ENCODE measurements at places on chromosomes 16 and 17. TPM values are rescaled to one million over a fixed set of nuclear protein-coding genes. Genes with fewer than 3 reads are reported as not detected.

GRCh38 chr16:56387396-56387795, 37.9 kb downstream of the AMFR start:
- no peaks in the 10 kb centered on the region for H3K27me3 ChIP-seq
- H3K27ac ChIP-seq, result no peak overlapping the region
- DNase-seq, result no peak
- no peak overlapping the region for H3K4me3 ChIP-seq
- peaks cover 27% of the 10 kb centered on the region for H3K4me1 ChIP-seq
- peaks cover 81% of the 10 kb centered on the region for H3K36me3 ChIP-seq

The TSPAN10 gene
- total RNA-seq, result 2.1 TPM

- no peak overlapping the region for H3K27ac ChIP-seq
- no peak for DNase-seq
- H3K4me1 ChIP-seq, result no peaks in the 10 kb centered on the region
- H3K36me3 ChIP-seq, result no peaks in the 10 kb centered on the region
Observed at GRCh38 chr16:77868478-77868877, 80.1 kb downstream of the VAT1L start.

- H3K27me3 ChIP-seq, result no peaks in the 10 kb centered on the region
- H3K4me3 ChIP-seq, result no peak overlapping the region
- H3K27ac ChIP-seq, result no peak overlapping the region
- H3K4me1 ChIP-seq, result no peaks in the 10 kb centered on the region
- H3K36me3 ChIP-seq, result peaks cover 6% of the 10 kb centered on the region
Observed at GRCh38 chr17:60557805-60558204, 31.8 kb upstream of the APPBP2 start.

GRCh38 chr16:85733155-85733838, 17.6 kb downstream of the C16orf74 start:
- H3K4me1 ChIP-seq, result peaks cover 6% of the 10 kb centered on the region
- DNase-seq, result peak; percentile 56
- peaks cover 6% of the 10 kb centered on the region for H3K36me3 ChIP-seq
- no peak overlapping the region for H3K4me3 ChIP-seq
- peak overlapping the region; percentile 28 for H3K27ac ChIP-seq

The FHOD1 gene
- 12.1 TPM for total RNA-seq

GRCh38 chr16:12060751-12061150, 84.2 kb downstream of the SNX29 start:
- H3K27me3 ChIP-seq, result no peaks in the 10 kb centered on the region
- no peak overlapping the region for H3K4me3 ChIP-seq
- H3K36me3 ChIP-seq, result no peaks in the 10 kb centered on the region
- DNase-seq, result no peak
- H3K4me1 ChIP-seq, result peaks cover 27% of the 10 kb centered on the region

DNA sequence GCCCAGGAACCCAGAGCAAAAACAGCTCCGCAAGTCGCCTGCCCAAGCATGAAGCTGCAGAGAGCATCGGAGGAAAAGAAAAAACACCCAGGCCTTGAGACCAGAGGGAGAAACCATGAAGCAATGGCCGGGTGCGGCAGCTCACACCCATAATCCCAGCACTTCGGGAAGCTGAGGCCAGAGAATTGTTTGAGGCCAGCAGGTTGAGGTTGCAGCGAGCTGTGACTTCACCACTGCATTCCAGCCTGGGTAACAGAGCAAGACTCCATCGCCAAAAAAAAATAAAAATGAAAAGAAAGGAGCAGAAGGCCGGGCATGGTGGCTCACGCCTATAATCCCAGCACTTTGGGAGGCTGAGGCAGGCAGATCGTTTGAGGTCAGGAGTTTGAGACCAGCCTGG, 40.3 kb downstream of the C16orf95 start:
- peaks cover 38% of the 10 kb centered on the region for H3K27me3 ChIP-seq
- no peak overlapping the region for H3K27ac ChIP-seq
- H3K4me3 ChIP-seq, result no peak overlapping the region
- no peak for DNase-seq
- H3K4me1 ChIP-seq, result peaks cover 13% of the 10 kb centered on the region
- no peaks in the 10 kb centered on the region for H3K36me3 ChIP-seq

The HCRT gene
- not detected for total RNA-seq

- no peaks in the 10 kb centered on the region for H3K36me3 ChIP-seq
- no peak for DNase-seq
- no peak overlapping the region for H3K27ac ChIP-seq
- no peak overlapping the region for H3K4me3 ChIP-seq
Observed at GRCh38 chr17:38460716-38461630, 32.7 kb downstream of the ARHGAP23 start.

The CCL16 gene
- total RNA-seq, result not detected

DNA sequence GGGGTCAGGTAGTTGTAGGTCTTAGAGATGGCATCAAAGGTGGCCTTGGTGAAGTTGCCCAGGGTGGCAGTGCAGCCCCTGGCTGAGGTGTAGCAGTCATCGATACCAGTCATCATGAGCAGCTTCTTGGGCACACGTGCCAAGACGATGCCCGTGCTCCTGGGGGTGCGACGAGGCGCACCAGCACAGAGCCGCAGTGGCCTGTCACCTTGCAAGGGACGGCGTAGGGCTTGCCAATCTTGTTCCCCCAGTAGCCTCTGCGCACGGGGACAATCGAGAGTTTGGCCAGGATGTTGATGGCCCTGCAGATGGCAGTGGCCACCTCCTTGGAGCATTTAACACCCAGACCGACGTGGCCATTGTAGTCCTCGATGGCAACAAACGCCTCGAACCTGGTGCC, 29.8 kb downstream of the CDC27 start:
- no peak overlapping the region for H3K4me3 ChIP-seq

The METTL26 gene
- 104 TPM for total RNA-seq

The CFAP52 gene
- total RNA-seq, result not detected

DNA sequence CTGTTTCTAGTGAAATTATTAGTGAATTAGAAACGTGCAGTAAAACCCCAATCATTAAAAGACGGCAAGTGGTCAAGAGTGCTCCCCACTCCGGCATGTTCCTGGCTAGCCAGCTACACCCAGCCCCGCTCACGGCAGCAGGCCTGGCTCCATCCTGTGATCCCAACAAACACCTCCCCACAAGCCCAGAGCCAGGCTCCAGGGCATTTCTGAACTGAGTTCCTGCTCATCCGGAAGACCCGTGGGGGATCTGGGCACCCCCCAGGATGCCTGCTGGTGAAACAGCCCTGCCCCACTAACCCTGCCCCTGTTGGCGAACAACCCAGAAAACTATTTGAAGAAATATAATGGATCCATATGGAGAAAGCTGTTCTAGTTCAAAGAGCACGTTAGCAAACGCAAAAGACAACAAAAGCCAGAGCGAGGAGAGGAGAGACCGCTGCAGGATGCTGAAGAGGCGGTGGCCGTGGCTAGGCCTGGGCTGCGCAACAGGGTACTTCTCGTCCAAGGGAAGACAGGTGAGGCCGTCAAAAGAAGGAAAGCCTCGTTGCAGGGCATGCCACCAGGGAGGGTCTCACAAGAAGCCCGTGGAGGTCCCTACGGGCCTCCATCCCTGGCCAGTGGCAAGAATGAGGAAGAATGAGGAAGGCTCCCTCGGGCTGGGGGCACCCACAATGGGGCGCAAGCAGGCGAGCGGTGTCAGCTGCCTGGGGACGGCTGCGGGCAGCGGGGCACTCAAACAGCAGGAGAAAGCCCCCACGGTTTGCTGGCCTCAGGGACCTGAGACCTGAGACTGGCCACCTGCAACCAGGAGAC, 19.2 kb downstream of the SLC16A3 start:
- H3K27ac ChIP-seq, result no peak overlapping the region
- H3K36me3 ChIP-seq, result peaks cover 100% of the 10 kb centered on the region
- H3K4me1 ChIP-seq, result peaks cover 40% of the 10 kb centered on the region
- H3K4me3 ChIP-seq, result no peak overlapping the region

The CACNG5 gene
- not detected for total RNA-seq

The TSNAXIP1 gene
- total RNA-seq, result 1.1 TPM

The CPHXL2 gene
- total RNA-seq, result not detected

GRCh38 chr16:10521681-10522274, 58.6 kb downstream of the EMP2 start:
- H3K4me3 ChIP-seq, result no peak overlapping the region
- no peaks in the 10 kb centered on the region for H3K4me1 ChIP-seq
- H3K36me3 ChIP-seq, result no peaks in the 10 kb centered on the region
- no peaks in the 10 kb centered on the region for H3K27me3 ChIP-seq

DNA sequence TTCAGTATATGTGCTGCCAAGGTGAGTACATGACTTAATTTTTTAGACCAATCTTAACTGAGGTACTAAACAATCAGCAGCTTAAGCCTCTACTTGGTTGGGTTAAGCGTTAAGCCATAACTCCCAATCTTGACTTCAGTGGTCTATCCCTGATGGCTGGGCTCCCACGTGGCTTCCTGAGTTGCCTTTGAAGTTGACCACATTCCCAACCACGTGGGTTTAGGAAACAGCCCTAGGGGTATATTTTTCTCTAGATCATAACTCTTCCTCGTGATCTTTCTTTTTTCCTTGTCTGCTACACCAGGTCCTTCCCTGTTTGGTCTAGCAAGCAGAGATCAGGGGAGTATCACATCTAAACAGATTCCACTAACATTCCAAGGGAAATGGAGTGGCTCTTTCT, 20.1 kb upstream of the PIRT start:
- DNase-seq, result no peak
- H3K4me1 ChIP-seq, result no peaks in the 10 kb centered on the region
- H3K4me3 ChIP-seq, result no peak overlapping the region
- H3K27ac ChIP-seq, result no peak overlapping the region

Data from MCF 10A (cell line).